ENCODE measurements at places on chromosomes 4 and X.

- no peak for DNase-seq
These were observed 93.8 kb downstream of the GATB start for GRCh38 chr4:151667048-151667447.

- no peak for DNase-seq
These were observed 6.6 kb downstream of the ABCD1 start for GRCh38 chrX:153731117-153731844.

DNA sequence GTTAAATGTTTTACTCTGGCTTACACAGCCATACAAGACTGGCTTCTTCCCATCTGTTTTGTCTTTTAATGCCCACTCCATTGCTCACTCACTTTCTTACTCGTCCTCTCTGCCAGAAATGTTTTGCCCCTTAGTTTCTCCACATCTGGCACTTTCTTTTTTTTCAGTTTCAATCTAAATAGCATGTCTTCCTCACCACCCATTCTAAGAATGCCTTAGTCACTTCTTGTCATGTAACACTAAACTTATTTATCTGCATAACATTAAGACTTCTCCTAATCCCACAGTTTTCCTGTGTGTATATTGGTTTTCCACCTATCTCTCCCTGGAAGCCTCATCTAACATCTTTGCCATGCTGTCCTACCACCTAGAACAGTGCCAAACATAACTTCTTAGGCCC is 119.3 kb downstream of the ADAMTS3 start:
- DNase-seq, result no peak

DNA sequence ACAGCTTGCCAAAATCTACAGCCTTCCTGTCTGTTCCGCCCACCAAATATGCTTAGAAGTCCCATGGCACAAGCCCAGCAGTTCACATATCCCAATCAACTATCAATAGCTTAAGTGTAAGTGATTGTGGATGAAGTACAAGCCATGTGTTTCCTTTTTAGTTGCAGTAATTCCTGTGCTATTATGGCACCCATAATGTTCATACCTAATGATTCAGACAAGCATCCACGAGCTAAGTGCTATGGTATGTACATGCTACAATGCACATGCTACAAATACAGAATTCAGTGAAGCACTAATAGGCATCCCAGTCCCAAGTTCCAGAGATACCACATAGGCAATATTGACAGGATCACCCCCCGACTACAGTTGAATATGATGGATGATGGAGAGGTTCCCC is 94.5 kb downstream of the PCDH19 start:
- DNase-seq, result no peak

- DNase-seq, result no peak
These were observed 53.5 kb downstream of the FAM114A1 start for GRCh38 chr4:38921151-38921550.

Data from thyroid gland (tissue), 4 donors.